ENCODE measurements at places on chromosomes 1 and 21.
A peak's percentile ranks its signal among the peaks of the same experiment; 100 is the strongest.

DNA sequence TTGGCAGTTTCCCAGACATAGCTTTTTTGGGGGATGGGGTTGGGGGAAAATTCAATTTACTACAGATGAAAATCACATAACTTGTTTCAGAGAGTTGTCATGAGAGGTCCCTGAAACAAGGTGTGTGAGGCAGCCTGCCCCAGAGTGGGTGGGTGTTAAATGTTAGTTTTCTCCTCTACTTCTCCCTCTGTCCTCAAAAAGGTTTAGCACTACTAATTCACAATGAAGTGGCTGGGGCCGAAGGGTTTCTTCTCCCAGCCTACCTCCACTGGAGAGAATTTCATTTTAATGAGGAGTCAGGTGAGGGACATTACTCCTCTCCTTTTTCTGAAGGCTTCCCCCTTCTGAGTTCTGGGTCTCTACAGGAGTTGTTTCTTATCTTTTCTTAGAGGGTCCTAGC, 103.3 kb downstream of the C1orf94 start:
- DNase-seq, result no peak

GRCh38 chr1:117009132-117009531, 7.6 kb downstream of the CD101 start:
- DNase-seq, result peak; percentile 6

GRCh38 chr1:54716299-54717047, 812 bp downstream of the TTC4 start:
- DNase-seq, result no peak

GRCh38 chr1:97010566-97011264, 289.1 kb downstream of the PTBP2 start:
- no peak for DNase-seq

All from central memory CD4-positive, alpha-beta T cell (primary cell).